ENCODE measurements at places on chromosomes 5 and 9. TPM values are rescaled to one million over a fixed set of nuclear protein-coding genes. Genes with fewer than 3 reads are reported as not detected.

The DDX4 gene
- polyA plus RNA-seq, result 0.07 TPM

The HAVCR1 gene
- polyA plus RNA-seq, result not detected

The PCDHA10 gene
- not detected for polyA plus RNA-seq

The GBGT1 gene
- 19.6 TPM for polyA plus RNA-seq

The C5orf24 gene
- 13.0 TPM for polyA plus RNA-seq

The PROB1 gene
- polyA plus RNA-seq, result 1.2 TPM

The C9orf50 gene
- polyA plus RNA-seq, result not detected

The CATSPER3 gene
- polyA plus RNA-seq, result 1.3 TPM

The TOR2A gene
- 19.1 TPM for polyA plus RNA-seq

The TICAM2 gene
- 0.97 TPM for polyA plus RNA-seq

The DMRT2 gene
- not detected for polyA plus RNA-seq

The ZSWIM6 gene
- polyA plus RNA-seq, result 7.9 TPM

The IRX1 gene
- not detected for polyA plus RNA-seq

The MED7 gene
- 5.8 TPM for polyA plus RNA-seq

The PCDHB14 gene
- not detected for polyA plus RNA-seq

The DBH gene
- not detected for polyA plus RNA-seq

The TBC1D13 gene
- 28.8 TPM for polyA plus RNA-seq

The LURAP1L gene
- polyA plus RNA-seq, result not detected

The WDR41 gene
- polyA plus RNA-seq, result 9.0 TPM

The WNK2 gene
- 0.49 TPM for polyA plus RNA-seq

The PSAT1 gene
- polyA plus RNA-seq, result 1.2 TPM

The ZNF354C gene
- polyA plus RNA-seq, result 2.2 TPM

The ZNF608 gene
- polyA plus RNA-seq, result 18.8 TPM

Data from B cell (primary cell).